ENCODE measurements at places on chromosomes 7 and 10. TPM values are rescaled to one million over a fixed set of nuclear protein-coding genes. Genes with fewer than 3 reads are reported as not detected.
A peak's percentile ranks its signal among the peaks of the same experiment; 100 is the strongest.

DNA sequence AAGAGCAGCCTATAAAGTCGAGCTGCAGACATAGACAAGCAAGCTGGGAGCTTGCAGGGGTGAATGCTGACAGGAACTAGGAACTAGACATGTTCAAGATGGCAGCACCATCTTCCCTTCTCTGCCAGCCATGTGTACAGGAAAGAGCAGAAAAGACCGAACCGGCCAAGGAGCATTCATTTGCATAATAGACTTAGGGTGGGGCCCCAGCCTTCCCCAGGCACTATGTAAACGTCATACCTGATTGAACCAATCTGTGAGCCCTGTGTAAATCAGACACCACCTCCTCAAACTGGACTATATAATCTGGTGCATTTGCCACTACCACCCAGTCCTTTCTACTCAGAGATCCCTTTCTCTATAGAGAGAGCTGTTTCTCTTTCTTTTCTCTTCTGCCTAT is 106.9 kb upstream of the FAM3C start:
- DNase-seq = no peak
- no peaks in the 10 kb centered on the region for H3K36me3 ChIP-seq
- H3K4me1 ChIP-seq = peaks cover 25% of the 10 kb centered on the region
- H3K4me3 ChIP-seq = no peak overlapping the region

C10orf143 gene
- 1.6 TPM for total RNA-seq

GRCh38 chr7:158188676-158189075 is 398.9 kb downstream of the PTPRN2 start:
- DNase-seq = no peak
- no peak overlapping the region for H3K27ac ChIP-seq
- no peaks in the 10 kb centered on the region for H3K27me3 ChIP-seq
- no peaks in the 10 kb centered on the region for H3K4me1 ChIP-seq
- no peak overlapping the region for H3K4me3 ChIP-seq

BLNK gene
- not detected for total RNA-seq

DNA sequence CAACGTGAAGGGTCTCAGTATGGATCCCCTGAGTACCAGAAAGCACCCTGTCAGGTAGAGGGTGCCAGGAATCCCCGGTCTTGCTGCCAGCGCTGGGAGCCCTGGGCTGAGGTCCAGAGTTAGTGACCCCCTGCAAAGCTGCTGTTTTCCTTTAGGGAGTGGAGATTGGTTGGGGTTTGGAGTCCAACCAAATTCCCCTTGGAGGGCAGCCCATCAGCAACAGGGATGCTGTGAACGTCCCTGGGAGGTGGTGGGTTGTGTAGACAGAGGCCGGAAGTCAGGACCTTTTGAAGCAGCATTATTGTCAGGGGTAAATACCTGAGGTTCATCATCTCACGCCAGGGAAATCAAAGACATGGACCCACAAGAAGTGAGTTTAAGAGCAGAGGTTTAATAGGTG is 104.2 kb downstream of the COL26A1 start:
- DNase-seq = no peak
- H3K27me3 ChIP-seq = no peaks in the 10 kb centered on the region
- no peaks in the 10 kb centered on the region for H3K36me3 ChIP-seq
- H3K4me1 ChIP-seq = no peaks in the 10 kb centered on the region
- H3K4me3 ChIP-seq = no peak overlapping the region

PON3 gene
- total RNA-seq = not detected

GRCh38 chr7:127769696-127770400 is 117.9 kb downstream of the SND1 start:
- H3K4me3 ChIP-seq = no peak overlapping the region
- H3K36me3 ChIP-seq = no peaks in the 10 kb centered on the region
- no peaks in the 10 kb centered on the region for H3K27me3 ChIP-seq
- peaks cover 26% of the 10 kb centered on the region for H3K4me1 ChIP-seq

GRCh38 chr7:115274-115911 is 77.0 kb upstream of the FAM20C start:
- H3K27me3 ChIP-seq = peaks cover 4% of the 10 kb centered on the region
- peaks cover 14% of the 10 kb centered on the region for H3K4me1 ChIP-seq
- H3K36me3 ChIP-seq = no peaks in the 10 kb centered on the region
- DNase-seq = no peak

DNA sequence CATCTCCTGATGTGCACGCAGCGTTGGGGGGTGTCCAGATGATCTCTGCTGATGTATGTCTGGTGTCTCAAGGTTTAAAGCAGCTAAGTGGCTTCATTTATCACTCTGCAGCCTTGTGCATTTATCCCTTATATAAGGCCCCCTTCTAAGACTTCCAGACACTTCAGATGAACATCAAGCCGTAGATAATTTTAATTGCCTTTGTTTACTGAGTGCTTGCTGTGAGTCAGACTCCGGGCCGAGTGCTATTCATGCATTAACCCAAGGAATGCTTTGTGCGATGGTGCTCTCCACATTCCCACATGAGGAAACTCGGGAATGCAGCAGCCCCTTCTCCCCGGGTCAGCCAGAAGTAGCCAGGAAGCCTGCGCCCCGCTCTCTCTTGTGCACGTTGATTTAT is 328.6 kb upstream of the COBL start:
- H3K4me1 ChIP-seq = peaks cover 7% of the 10 kb centered on the region
- peak; percentile 60 for DNase-seq
- no peak overlapping the region for H3K4me3 ChIP-seq
- H3K27ac ChIP-seq = no peak overlapping the region
- no peaks in the 10 kb centered on the region for H3K27me3 ChIP-seq

DNA sequence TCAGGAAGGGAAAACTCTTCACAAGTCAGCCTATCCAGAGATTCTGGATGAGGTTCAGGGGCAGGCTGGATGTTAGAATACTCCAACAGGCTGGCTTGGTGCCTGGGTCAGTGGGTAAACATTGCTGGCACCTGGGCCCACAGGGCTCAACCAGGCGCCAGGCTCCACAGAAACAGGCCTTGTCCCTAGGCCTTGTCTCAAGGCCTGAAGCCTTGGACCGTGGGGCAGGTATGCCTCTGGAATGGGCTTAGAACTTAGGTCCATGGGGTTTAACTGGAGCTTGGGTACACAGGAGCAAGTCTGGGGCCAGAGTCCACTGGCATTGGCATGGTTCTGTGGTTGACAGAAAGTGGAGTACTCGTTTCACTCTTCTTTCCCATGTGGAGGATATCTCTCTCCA is 263.0 kb upstream of the ETV1 start:
- no peak overlapping the region for H3K4me3 ChIP-seq
- no peaks in the 10 kb centered on the region for H3K36me3 ChIP-seq
- H3K4me1 ChIP-seq = peaks cover 22% of the 10 kb centered on the region
- no peaks in the 10 kb centered on the region for H3K27me3 ChIP-seq

TAS2R3 gene
- 1.2 TPM for total RNA-seq

DNA sequence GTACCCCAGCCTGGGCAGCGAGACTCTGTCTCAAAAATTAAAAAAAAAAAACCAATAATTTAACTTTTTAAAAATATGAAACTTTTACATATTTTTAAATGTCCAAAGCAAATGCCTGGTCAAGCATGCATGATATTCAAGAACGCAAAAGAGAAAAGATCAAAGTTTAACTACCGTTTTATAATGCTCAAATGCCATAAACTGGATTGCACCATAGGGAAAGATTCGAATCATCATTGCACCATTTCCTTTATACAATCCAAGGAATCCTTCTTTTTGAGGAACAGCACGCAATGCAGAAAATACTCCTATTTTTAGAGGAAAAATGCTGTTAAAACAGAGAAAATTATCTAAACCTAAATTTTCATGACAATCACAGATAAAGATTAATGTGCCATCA is 20.9 kb downstream of the SLC25A16 start:
- H3K4me3 ChIP-seq = no peak overlapping the region
- no peak overlapping the region for H3K27ac ChIP-seq
- DNase-seq = no peak
- H3K4me1 ChIP-seq = no peaks in the 10 kb centered on the region
- H3K36me3 ChIP-seq = no peaks in the 10 kb centered on the region

EN2 gene
- not detected for total RNA-seq

SPOCK2 gene
- 3.2 TPM for total RNA-seq

GRCh38 chr7:155203882-155204691 is 93.6 kb upstream of the INSIG1 start:
- no peak for DNase-seq
- H3K27ac ChIP-seq = no peak overlapping the region
- no peak overlapping the region for H3K4me3 ChIP-seq
- no peaks in the 10 kb centered on the region for H3K36me3 ChIP-seq
- H3K27me3 ChIP-seq = no peaks in the 10 kb centered on the region

GRCh38 chr7:111264981-111265380 is 174.1 kb downstream of the LRRN3 start:
- H3K4me1 ChIP-seq = no peaks in the 10 kb centered on the region
- H3K36me3 ChIP-seq = no peaks in the 10 kb centered on the region
- DNase-seq = no peak

DNA sequence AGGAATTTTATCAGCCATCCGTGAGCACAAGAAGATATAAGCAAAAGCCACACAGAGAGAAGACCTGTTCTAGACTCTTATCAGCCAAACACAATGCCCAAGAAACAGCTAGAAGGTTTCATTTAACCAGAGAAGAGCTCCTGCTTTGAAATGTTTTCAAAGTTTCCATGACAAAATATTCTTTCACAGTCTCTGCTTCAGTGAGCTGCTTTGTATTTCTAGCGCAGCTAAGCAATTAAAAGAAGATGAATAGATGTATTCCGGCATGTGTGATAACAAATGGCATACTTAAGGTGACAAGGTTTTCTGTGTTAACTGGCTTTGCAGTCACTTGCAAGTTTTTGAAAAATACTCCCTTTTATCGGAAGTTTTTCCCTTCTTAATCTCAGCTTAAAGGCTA is 78.9 kb upstream of the NXPH1 start:
- DNase-seq = no peak
- no peak overlapping the region for H3K27ac ChIP-seq
- H3K4me3 ChIP-seq = no peak overlapping the region
- no peaks in the 10 kb centered on the region for H3K36me3 ChIP-seq

DNA sequence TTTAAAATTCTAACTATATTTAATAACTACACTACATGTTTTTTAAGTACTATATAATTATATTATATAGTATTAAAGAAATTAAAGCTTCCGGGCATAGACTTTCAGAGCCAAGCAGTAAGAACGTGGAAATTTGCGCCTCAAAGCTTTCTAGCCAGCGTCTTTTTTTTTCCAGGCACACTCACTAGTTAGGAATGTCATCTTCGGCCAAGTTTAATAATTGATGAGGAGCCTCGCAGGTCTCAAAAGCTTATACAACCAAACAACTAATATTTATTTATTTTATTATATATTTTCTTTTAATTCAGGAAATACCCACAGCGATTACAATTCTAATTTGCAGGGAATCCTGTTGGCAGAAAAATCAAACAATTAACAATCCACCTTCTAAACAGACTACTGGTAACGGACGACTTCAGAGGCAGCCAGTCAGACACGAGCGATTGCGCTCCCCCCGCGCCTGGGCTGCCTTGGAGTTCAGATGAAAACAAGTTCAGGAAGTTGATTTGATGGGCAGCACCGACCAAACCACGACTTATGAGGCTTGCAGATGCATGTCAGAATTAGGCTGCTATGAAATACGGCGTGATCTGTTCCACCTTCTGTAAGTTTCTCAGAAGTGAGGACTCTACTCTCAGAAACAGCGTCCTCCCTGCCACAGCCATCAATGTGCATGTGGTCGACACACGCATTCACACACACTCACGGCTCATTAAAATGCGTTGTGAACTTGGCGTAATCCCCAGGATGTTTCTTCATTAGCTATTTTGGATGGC is 431.8 kb upstream of the MGMT start:
- H3K27me3 ChIP-seq = peaks cover 42% of the 10 kb centered on the region
- H3K27ac ChIP-seq = no peak overlapping the region
- H3K4me1 ChIP-seq = peaks cover 42% of the 10 kb centered on the region

LEP gene
- not detected for total RNA-seq

CACNA2D1 gene
- total RNA-seq = 1.8 TPM

DNA sequence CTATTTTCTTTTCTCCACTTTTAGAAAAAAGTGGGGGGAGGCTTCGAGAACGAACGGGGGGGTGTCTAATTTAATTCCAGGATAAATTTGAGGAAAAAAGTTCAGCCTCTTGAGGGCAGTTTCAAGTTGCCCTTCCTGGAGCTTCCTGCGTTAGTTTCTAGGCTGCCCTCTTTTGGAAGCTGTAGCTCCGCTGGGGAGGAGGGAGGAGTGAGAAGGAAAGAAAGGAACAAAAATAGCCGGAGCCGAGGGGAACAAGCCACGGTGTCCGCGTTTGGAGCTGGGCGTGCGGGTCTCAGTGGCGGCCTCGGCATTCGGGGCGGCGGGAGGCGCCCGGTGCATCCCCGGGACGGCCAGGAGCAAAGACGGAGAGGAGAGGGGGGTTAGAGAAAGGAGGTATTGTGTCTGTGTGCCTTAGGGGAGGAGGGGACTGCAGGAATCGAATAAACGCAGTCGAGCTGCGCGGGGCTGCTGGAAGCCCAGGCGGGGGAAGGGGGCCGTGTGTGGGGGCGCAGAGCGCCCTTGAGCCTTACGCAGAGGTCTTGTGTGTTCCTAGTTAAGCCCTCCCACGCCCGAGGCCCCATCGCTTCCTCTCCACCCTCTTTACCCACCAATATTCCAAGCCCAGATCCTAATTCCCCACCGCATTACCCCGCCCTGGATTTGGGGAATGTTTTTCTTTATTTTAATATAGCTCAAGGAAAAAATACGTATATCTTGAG is 2.0 kb upstream of the TNRC18 start:
- peaks cover 55% of the 10 kb centered on the region for H3K27me3 ChIP-seq
- H3K4me1 ChIP-seq = peaks cover 23% of the 10 kb centered on the region
- no peaks in the 10 kb centered on the region for H3K36me3 ChIP-seq
- DNase-seq = peak; percentile 89

DNA sequence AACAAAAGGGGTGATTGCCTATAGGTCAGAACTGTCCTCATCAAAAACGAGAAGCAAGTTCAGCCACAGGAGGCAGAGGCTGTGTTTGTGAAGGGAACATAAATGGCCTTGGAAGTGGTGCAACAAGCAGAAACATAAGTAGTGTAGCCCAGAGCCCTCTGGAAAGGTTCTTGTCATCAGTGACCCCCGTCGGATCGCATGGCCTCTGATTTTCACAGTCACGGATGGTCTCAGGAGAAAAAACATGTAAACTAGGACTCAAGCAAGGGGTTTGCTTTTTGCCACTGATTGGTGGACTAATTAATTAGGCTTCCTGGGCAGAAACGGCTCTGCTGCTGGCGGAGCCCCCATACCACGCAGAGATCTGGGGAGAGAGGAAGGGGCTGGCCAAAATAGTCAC is 496.5 kb upstream of the MKI67 start:
- no peak overlapping the region for H3K4me3 ChIP-seq
- no peak for DNase-seq
- H3K4me1 ChIP-seq = peaks cover 24% of the 10 kb centered on the region
- no peaks in the 10 kb centered on the region for H3K36me3 ChIP-seq
- H3K27ac ChIP-seq = no peak overlapping the region

- no peak overlapping the region for H3K27ac ChIP-seq
- H3K36me3 ChIP-seq = no peaks in the 10 kb centered on the region
- DNase-seq = no peak
- H3K4me1 ChIP-seq = peaks cover 13% of the 10 kb centered on the region
- H3K4me3 ChIP-seq = no peak overlapping the region
- no peaks in the 10 kb centered on the region for H3K27me3 ChIP-seq
Measured at GRCh38 chr10:4246881-4247358, 461.9 kb upstream of the KLF6 start.

PCDH15 gene
- 0.17 TPM for total RNA-seq

Data from neural progenitor cell (in vitro differentiated cells).